Esophagus squamous epithelium (tissue), 5 donors: ENCODE measurements at places on chromosomes 6 and 20. TPM values are rescaled to one million over a fixed set of nuclear protein-coding genes. Genes with fewer than 3 reads are reported as not detected.

The BANF2 gene
- total RNA-seq: not detected

The NMBR gene
- total RNA-seq: not detected

The ERVFRD-1 gene
- total RNA-seq: not detected

The RCAN2 gene
- 12.4 TPM for total RNA-seq

The TRIM15 gene
- not detected for total RNA-seq

The LRRC1 gene
- 38.5 TPM for total RNA-seq

The EYA2 gene
- 22.1 TPM for total RNA-seq

The MUCL3 gene
- total RNA-seq: 4.2 TPM

The FAM209B gene
- not detected for total RNA-seq

The C6orf52 gene
- total RNA-seq: not detected

The LHFPL5 gene
- not detected for total RNA-seq

The HLA-DMA gene
- 4.7 TPM for total RNA-seq

The ZNF391 gene
- total RNA-seq: 0.53 TPM

The WFDC12 gene
- 2.6 TPM for total RNA-seq

The DPPA5 gene
- total RNA-seq: not detected

- DNase-seq: no peak
These were observed 77.2 kb downstream of the LY86 start for GRCh38 chr6:6665555-6666243.

GRCh38 chr6:131721161-131721560, 10.3 kb upstream of the CTAGE9 start:
- DNase-seq: no peak

- no peak for DNase-seq
These were observed 211.0 kb downstream of the TSHZ2 start for GRCh38 chr20:53183181-53183580.

- no peak for DNase-seq
These were observed 979.2 kb upstream of the GJE1 start for GRCh38 chr6:141153563-141153962.

GRCh38 chr6:131917318-131917717, 33.9 kb downstream of the CCN2 start:
- DNase-seq: no peak

- DNase-seq: no peak
These were observed 338.3 kb upstream of the CHD6 start for GRCh38 chr20:41956338-41957074.

DNA sequence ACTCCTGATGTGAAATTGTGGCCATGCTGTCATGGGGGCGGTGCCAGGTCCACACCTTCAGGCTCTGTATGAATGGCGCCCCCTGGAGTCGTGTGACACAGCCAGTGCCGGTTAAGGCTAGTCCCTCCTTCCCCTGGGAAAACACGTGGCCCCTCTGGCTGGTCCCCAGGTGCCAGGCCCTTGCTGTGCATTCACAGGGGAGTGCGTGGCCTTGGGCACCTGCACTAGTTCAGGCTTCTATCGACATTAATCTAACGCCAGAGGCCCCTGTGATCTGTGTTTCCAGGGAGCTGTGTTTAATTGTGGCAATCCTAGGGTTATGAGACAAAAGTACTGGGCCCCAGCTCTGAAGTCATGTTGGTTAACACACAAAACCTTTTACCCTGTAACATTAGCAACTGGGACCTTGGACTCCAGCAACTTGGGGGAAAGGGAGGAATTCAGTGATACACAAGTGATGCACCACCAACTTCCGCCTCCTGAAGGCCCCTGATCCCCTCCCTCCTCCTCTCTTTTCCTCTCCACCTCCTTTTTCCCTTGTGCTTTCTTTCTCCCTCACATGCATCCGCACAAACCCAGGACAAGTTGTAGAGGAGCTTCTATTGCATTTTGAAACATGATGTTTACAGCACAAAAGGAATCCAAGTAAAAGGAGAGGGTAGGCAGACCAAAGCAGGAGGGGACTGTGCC, 74.0 kb downstream of the SSR1 start:
- peak; percentile 28 for DNase-seq

DNA sequence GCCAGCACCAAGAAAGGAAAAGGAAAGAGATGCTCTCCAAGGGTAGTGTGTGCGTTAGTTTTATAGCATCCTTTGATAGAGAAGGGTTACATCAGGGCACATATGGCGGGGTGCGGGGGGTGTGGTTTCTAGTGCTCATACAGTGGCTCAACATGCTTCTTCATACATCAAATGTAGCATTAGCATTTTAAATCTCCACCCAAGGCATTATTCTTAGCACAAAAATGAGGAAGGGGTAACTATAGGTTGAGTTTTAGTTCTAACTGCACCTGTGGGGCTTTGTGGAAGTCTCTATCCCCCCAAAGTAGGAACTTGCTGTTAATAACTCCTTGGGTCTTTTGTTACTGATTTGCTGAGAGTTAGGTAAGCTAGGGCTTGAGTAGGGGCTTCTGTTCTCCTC, 89.3 kb downstream of the CEP57L1 start:
- DNase-seq: no peak

DNA sequence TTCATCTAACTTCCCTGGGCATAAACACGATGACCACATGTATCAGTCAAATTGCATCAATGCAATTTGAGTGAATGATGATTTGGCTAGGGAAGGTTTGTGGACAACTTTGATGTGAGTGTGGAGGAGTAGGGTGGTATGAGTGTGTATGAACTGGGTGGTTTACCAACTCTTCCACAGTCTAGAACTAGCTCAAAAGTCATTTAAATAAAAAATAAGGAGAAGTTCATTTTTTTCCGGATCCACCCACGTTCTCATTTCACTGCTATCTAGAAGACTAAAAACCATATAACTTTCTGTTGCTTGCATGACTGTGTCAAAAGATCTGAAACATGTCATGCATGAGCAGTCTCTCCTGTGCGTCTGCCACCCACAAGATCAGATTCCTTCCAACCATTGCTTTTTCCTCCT, 23.6 kb downstream of the SLC35D3 start:
- no peak for DNase-seq

DNA sequence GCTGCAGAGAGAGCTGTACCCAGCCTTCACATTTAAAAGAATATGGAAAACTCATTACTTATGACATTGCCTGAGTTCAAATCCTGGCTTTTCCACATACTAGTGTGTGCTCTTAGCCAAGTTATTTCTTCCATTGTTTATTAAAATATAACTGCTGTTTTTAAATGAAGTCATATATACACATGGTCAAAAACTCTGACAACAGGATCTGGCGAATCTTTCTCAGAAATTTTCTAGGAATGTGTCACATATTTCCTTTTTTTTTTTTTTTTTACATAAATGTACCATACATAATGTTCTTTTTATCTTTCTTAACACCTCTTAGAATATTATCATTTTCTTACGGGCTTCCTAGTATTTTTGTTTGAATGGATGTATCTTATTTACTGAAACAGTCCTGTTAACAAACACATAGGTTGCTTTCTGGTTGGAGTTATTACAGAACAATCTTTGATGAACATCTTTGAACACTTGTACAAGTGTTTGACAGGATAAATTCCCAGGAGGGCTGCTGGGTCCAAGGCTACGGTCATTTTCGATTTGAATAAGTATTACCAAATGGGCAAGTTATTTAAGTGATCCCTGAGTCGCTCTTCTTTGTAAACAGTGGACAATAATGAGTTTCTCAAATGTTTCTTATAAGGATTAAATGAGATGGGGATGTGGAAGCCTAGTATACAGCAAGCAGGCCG, 1.6 kb upstream of the SNX9 start:
- DNase-seq: no peak

DNA sequence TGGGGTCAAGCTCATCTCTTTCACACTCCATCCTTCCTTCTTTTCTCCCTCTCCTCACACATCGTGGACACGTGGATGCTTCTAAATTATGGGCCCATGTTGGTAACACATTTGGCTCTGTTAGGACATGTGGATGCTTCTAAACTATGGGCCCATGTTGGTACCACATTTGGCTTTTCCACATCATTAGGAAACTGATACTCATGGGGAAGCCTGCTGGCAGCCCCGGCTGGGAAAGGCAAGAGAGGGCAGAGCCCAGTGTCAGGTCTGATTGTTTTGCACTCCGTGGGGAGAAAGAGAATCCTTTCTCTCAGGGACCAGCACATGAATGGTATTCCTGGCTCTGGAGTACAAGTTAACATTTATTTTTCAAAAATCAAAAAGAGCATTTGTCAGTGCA, 4.0 kb upstream of the CST1 start:
- no peak for DNase-seq

GRCh38 chr6:99334526-99335127, 14.8 kb downstream of the FAXC start:
- DNase-seq: no peak

DNA sequence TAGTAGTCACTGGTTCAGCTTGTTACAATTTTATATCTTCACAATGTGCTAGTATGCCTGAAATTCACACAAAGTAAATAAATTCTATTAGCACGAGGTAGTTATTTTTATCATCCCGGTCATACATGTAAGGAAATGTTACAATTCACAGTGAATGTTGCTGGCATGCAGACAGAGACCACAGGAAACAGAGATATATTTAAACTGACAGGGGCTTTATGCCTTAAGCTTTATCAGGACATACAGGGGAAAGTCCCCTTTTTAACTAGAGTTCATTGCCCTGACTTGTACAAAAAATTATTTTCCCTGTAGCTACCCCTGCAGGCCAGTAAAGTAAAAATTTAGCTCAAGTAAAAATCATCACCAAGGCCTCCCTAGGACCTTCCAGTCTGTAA, 712.0 kb upstream of the NRSN1 start:
- no peak for DNase-seq

GRCh38 chr6:15297895-15298590, 52.2 kb downstream of the JARID2 start:
- no peak for DNase-seq

DNA sequence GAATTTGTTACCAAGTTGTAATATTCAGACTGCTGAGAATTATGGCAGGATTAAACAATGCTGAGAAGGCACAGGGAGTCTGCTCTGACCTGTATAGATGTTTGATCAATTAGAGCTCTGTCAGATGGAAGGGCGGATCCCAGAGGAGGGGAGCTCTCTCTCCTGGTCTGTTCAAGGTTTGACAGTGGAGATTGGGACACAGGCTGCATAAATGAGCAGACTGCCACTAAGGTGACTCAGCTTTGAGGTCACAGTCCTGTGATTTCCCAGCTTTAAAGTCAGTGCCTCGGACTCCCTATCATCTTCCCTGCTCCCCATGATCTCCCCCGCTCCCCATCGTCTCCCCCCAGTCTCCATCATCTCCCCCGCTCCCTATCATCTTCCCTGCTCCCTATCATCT, 59.2 kb upstream of the SLC22A23 start:
- no peak for DNase-seq

GRCh38 chr6:100846276-100846675, 34.9 kb downstream of the ASCC3 start:
- no peak for DNase-seq

DNA sequence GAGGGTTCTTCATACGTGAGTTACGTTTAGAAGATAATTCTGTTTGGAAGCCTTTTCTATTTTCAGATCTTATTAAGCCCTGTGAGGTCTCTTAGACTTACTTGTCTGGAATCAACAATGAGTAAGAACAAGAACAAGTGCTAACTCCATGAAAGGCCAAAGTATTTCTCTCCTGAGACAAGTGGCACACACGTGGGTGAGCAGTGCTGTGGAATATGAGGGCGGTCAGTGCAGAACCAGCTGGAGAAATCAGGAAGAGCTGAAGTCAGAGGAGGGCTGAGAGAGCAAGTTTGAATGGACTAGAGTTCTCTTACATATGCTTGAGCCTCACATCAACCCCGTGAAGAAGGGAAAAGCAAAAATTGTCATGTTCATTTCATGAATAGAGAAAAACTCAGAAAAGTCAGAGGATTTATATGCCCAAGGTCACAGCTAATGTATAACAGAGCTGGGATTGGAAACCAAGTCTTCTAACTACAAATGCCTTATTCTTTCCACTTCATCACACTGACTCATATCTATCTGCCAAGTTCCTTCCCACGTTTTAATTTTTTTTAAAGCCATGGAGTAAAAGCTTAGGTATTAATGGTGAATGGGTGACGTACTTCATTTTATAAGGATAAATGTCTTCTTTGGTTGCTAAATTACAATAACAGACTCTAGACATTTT, 201.3 kb upstream of the DTNBP1 start:
- DNase-seq: no peak

- DNase-seq: no peak
These were observed 69.6 kb upstream of the FOXA2 start for GRCh38 chr20:22653658-22654642.

- DNase-seq: no peak
These were observed 24.7 kb downstream of the MOCS3 start for GRCh38 chr20:50983321-50983720.

- no peak for DNase-seq
These were observed 1.7 kb upstream of the ENTPD6 start for GRCh38 chr20:25193843-25194242.

- no peak for DNase-seq
These were observed 24.6 kb downstream of the CYP24A1 start for GRCh38 chr20:54148947-54149764.

DNA sequence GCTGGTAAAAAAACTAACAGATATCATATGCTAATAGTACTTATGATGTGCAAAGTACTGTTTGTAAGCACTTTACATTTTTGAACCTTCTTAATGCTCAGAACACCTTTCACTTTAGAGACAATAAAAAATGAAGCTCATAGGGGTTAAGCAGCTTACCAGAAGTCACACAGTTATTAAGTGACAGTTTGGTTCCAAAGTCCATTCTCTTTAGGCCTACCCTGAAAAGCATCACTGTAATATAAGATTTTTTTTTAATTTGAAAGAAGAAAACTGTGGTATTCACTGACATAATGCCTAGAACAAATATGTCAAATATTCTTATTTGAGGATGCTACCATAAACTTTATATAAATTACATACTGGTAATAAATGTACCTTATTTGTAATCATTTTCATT, 127.6 kb upstream of the RUNX2 start:
- DNase-seq: no peak

- no peak for DNase-seq
These were observed 604.6 kb upstream of the IMPG1 start for GRCh38 chr6:76677017-76677416.

GRCh38 chr6:55759536-55759935, 115.9 kb downstream of the BMP5 start:
- DNase-seq: no peak

GRCh38 chr6:147384029-147384428, 124.5 kb upstream of the SAMD5 start:
- DNase-seq: no peak

DNA sequence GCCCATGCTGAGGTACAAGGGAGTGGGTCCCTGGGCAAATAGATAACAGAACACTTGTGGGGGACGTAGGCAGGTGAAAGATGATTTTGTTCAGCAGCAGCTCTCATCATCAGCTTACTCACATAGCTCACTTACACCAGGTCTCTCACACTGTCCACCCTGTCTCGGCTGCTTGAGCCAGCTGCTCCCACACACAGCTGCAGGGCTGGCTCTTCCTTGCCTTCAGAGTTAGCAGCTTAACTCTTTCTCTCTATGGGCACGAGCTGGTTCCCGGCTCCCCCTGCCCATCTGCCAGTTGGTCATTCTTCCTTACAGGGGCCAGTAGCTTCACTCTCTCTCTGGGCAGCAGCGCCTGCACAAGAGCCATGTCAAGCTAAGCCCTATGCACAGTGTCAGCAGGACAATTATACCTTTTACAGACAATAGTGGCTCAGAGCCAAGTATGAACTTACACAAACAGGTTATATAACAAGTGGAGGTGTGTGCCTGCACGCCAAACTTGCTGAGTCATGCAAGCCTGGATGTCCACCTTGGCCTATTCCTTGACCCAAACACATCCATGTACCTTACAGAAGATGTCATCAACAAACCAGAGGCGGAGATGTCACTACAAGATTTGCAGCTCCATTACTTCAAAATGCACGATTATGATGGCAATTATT, 18.7 kb downstream of the ZNF391 start:
- DNase-seq: no peak

GRCh38 chr6:45026003-45026516, 302.1 kb upstream of the RUNX2 start:
- DNase-seq: no peak
